ENCODE measurements at places on chromosomes 7 and 10.

DNA sequence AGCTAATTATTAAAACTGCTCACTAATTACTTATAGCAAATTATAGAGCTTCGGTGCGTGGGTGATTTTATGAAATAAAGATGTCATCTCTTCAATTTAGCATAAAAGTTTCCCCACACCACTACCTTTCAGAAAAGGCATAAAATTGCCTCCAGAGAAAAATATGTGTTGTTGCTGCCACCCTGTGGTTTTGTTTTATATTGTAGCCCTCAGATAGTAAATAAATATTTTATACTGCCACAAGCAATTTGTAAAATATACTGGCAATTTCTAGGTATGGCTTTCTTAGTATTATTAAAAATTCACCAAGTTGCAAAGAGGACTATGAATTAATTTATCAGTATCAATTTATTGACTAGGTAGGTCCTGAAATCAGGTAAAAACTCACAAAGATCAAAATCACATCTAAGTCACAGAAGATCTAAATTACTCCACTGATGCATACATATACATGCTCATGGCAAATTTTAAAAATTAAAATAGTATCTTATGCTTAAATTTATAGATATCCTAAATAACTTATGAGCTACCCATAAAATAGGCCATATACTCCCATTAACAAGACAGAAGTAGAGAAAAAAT is 26.5 kb downstream of the ASNS start:
- peak; percentile 58 for DNase-seq

GRCh38 chr10:61586829-61587228 is 75.9 kb upstream of the CABCOCO1 start:
- DNase-seq, result no peak

- DNase-seq, result no peak
Measured at GRCh38 chr10:73910401-73910763, 550 bp upstream of the PLAU start.

DNA sequence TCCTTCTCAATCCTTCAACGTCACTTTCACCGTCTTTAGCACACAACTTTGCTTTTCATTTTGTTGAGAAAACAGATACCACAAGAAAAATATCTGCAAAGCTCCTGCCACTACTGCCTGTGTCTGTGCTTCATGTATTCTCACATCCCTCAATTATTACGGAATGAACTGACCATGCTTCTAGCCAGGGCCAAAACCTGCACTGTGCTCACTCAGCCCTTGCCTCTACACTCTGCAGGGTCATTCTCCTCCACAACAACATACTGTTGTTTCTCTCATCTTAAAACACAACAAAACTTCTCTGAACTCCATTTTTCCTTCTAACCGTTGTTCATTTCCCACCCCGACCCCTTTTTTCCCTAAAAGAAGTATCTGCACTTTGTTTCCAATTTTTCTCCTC is 29.5 kb downstream of the BMPR1A start:
- DNase-seq, result no peak

DNA sequence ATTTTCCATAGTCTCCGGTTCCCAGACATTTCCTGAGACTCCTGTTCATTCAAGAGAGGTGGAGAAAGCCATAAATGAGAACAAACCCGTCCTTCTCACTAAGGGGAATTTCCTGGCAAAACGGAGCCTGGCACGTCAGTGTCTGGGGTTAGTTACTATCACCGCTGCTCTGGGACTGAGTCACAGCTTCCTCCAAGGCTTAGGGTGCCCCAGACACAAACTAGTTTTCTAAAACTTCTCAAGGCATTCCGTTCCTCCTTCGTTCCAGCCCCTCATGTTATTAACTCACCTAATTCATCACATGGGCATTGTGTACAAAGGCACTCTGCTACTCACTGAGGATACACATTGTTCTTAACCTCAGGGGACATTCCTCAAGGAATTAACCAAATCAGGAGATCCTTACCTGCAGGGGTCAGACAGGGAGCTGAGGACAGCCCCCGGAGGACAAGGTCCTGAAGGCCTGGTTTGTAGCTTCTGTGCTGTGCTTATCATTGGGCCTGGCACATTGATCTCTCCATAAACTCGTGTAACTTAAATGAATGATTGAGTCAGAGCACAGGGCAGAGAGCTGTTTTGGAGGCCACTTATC is 103.0 kb upstream of the KLF6 start:
- no peak for DNase-seq

DNA sequence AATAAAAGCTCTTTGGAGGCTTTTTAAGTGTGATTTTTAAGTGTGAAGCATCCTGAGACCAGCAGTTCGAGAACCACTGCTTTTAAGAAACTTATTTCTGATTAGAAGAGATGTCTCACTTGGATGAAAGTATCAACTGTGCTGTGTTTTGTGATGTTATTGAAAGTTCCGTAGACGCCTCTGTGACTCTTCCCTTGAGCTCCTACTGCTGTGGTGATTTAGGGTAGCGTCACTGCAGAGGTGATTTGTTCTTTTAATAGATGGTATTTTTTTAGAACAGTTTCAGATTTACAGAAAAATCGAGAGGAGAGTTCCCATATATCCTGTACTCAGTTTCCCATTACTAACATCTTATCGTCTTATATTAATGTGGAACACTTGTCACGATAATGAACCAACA is 29.5 kb downstream of the FBH1 start:
- no peak for DNase-seq

- no peak for DNase-seq
Measured at GRCh38 chr10:72846238-72846637, 47.3 kb upstream of the OIT3 start.

DNA sequence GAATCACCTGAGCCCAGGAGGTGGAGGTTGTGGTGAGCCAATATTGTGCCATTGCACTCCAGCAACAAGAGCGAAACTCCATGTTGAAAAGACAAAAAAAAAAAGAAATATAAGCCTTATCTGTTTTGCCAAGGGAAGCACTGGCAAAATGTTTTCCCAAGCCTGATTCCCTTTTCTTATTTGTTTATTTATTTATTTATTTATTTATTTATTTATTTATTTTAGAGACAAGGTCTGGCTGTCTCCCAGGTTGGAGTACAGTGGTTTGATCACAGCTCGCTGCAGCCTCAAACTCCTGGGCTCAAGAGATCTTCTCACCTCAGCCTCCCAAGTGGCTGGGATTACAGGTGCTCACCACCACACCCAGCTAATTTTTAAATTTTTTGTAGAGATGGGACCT is 44.2 kb downstream of the SVOPL start:
- DNase-seq, result no peak

- DNase-seq, result peak; percentile 47
Measured at GRCh38 chr10:100046021-100046486, 35.6 kb downstream of the CPN1 start.

DNA sequence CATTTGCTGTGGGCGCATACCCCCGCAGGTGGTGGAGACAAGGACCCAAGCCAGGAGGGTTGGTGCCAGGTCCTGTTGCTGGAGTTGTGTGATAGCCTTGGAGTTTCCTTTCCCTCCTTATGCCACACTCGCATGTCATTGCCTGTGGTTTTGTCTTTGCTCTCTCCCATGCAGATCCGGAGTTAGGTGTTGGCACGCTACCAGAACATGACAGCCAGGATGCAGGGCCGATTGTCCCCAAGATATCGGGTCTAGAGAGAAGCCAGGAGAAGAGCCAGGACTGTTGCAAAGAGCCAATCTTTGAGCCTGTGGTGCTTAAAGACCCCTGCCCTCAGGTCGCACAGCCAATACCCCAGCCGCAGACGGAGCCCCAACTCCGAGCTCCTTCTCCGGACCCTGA is 369.2 kb upstream of the GALNT17 start:
- DNase-seq, result no peak

- no peak for DNase-seq
Measured at GRCh38 chr10:131252567-131253276, 58.8 kb downstream of the TCERG1L start.

DNA sequence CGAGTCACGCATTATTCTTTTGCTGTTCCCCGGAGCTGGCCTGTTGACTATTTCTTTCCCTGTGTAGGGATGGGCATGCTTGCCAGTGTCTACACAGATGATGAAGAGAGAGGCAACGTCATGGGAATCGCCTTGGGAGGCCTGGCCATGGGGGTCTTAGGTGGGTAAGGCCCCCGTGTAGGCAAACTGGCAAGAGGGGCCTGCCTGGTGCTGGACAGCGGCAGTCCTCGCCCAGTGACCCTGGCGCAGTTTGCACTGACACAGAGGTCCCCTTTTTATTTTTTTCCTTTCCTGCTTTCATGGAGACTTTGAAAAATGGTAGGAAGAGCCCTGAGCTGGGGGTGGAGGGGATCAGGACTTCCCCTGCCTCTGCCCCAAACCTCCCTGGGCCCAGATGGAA is 13.4 kb downstream of the SLC18A2 start:
- DNase-seq, result no peak

DNA sequence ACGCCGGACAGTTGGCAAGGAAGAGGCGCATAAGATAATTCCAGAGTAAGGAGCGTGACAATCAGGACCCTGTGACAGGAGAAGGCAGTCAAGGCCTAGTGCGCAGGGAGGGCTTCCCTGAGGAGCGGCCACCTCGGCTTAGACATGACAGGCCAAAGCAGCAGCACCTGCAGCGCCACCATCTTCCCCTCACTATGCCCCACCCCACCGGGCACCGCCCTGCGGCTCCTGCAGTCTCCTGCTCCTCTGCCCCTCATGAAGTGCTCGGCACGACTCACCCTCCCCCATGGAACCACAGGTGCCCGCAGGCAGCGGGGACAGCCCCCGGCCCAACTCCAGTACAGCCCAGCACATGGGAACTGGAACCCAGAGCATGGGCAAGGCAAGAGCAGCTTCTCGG is 11.8 kb downstream of the MAD1L1 start:
- no peak for DNase-seq

All from NCI-H2227 treated with DMSO at 0.1 percent for 48 hours (cell line).